Memory B cell (primary cell): ENCODE measurements at places on chromosomes 5 and 9.

GRCh38 chr5:164504141-164504772 is 998.8 kb downstream of the MAT2B start:
- DNase-seq: peak; percentile 55

DNA sequence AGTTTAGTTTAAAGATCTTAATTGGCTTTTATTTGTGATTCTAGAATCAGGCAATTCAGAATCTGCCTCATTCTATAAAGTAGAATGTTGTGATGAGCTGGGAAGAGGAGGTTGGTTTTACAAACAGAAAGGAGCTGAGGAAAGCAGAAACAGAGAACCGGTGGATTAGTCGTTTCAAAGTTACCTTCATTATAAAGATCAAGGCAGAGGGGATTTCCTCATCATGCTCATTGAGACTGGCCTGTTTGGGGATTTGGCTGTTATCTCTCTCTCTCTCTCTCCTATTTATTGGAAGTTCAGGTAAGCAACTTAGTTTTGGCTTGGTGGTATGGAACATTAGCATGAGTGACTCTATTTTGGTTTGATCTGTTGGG is 134.0 kb downstream of the GCNT1 start:
- no peak for DNase-seq

GRCh38 chr5:176817841-176818377 is 7.5 kb downstream of the UNC5A start:
- DNase-seq: no peak

GRCh38 chr5:172164769-172165212 is 23.2 kb downstream of the STK10 start:
- DNase-seq: no peak

GRCh38 chr5:165266939-165267338 is 1761.5 kb downstream of the MAT2B start:
- DNase-seq: no peak

DNA sequence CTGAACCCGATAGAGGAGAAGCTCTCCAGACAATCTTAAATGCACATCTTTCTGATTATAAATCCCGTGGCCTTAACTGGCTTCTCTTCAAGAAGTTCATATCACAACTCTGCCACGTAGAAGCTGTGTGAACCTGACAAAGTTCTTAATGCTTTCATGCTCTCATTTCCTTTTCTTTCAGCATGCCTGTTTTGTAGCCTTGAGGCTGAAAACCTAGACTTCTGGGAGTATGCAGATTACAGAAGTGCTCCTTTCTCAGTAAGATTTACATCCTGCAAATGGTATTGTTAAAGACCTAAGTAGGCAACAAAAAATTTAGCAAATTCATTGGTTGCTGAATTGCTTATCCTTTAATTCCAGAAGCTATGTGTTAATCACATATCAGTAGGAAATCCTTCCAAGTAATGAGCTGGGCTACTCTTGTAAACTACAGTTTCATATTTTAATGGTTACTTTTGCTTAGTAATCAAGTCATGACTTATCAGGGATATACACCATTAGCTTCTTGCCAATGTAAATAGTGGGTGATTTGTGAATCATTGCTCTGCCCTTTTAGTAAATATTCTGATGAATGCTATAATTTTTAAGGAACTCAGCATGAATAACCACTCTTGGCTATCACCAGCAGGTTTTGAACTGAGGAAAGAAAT is 334.7 kb downstream of the FBXL7 start:
- DNase-seq: no peak

GRCh38 chr5:177472460-177473442 is 683 bp downstream of the DBN1 start:
- no peak for DNase-seq

DNA sequence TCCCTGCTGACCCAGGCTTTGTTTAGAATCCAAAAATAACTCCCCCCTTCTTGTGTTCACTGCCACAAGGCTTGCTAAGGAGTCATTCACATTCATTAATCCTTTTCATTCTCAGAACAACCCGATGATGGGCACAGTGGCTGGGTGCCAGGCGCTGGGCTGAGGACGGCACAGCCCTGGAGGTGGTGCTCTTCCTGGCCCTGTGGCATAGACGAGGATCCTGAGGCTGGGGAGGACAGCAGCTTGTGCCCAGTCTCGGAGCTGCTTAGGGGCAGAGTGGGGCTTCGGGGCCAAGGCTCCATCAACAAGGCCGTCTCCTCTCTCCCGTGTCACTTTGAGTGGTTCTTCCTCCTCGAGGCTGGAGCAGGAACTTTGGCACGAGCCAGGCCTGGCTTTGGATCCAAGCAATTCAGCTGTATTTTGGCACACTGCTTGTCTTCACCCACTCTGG is 166.7 kb downstream of the TTLL11 start:
- DNase-seq: no peak

DNA sequence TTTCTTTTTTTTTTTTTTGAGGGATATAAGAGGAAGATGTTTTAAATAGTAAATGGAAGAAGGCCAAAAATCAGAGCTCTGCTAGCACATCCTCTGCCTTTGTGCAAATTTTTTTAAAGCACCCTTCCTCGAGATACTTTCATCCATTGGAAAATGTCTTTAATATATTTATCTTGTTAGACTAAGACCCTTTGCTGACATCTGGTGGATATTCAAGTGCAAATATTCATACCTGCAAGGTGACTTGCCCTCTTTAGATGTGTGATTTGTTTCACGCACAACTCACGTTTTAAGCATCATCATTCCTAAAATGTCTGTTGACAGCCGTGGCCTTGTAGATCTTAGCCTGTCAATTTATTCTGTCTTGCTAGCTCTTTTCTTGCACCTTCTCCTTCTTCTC is 258.5 kb downstream of the AGTPBP1 start:
- DNase-seq: no peak

DNA sequence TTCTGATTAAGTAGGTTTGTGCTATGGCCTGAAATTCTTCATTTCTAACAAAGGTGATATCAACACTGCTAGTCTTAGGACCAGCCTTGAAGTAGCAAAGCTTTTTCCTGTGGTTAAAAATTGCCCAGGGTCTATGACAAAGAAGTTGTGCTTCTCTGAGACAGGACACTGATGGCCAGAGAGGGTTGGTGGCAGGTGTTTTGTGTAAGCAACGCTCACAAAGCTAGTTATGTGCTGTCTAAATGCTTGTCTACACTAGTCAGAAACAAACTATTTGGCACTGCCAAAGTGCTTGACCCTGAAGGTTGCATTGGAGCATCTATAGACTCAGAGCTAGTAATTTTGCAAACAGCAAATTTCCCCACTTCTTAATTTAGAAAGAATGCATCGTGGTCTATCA is 44.1 kb upstream of the SELENOP start:
- no peak for DNase-seq

DNA sequence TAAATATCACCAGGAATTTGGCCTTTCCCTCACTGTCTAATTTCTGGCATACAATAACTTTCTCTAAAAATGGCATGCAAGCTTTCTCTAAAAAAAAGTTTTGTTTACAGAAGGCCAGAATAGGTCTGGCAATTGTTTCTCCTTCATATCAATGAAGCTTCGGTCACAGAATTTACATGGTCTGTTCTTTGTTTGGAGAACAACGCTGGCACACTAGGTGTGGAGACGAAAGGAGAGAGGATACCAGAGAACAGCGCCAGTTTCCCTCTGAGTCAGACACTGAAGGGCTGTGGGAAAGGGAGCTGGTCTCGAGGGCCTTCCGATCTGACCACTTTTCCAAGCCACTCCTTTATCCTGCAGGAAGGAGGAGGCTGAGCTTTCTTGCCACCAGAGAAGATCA is 60.1 kb upstream of the ITGA1 start:
- DNase-seq: no peak

- no peak for DNase-seq
Measured at GRCh38 chr9:136626740-136627642, 35.7 kb upstream of the EGFL7 start.

DNA sequence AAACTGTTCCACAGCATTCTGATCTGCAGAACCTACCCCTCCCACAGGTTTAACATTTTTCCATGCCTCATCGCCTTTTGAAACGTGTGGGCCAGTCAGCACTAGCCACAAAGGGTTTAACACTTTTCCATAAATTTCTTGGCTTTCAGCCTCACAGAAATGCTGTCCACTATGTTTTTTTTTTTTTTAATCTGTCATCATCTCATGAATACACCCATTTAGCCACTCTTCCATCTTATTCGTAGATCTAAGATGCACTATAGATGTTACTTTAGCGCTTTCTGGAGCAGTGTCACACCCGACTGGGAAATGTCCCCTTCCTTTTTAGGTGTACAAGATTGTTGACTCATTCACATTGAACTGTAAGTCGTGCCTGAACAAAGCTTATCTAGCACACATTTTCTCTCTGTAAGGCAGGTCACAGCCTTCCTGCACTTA is 62.3 kb downstream of the GCNT1 start:
- no peak for DNase-seq
